Iris pigment epithelial cell (primary cell): ENCODE measurements at places on chromosomes 4 and X.
A peak's percentile ranks its signal among the peaks of the same experiment; 100 is the strongest.

- DNase-seq, result no peak
Observed at GRCh38 chr4:72665171-72665968, 96.3 kb upstream of the ADAMTS3 start.

DNA sequence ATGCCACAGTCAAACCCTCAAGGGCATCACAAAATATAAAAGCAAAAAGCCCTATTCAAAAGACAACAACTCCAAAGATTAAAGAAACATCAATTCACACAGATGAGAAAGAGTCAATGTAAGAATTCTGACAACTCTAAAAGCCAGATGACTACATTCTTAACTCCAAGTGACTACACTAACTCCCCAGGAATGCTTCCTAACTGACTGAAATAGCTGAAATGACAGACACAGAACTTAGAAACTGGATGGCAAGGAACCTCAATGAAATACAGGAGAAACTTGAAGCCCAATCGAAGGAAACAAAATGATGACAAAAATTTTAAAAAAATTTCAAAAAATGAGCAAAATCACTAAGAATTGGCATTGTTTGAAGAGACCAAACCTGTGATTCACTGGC is 1047.6 kb upstream of the PCDH10 start:
- DNase-seq, result peak; percentile 52

DNA sequence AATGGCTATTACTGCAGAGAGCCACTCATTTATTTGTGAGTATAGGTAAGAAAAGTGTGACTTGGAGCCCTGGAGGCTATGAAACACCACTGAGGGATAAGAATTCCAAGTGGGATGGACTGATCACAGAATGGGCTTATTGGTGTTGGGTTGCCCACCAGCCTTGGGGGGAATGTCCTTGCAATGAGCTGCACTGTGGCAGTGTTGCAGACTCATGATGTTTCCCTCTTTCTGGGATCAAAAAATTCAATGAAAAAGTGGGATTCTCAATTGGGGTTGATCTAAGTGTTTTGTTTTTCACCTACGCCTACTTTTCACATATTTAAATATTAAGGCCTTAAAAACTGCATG is 1024.5 kb upstream of the PCDH10 start:
- no peak for DNase-seq

DNA sequence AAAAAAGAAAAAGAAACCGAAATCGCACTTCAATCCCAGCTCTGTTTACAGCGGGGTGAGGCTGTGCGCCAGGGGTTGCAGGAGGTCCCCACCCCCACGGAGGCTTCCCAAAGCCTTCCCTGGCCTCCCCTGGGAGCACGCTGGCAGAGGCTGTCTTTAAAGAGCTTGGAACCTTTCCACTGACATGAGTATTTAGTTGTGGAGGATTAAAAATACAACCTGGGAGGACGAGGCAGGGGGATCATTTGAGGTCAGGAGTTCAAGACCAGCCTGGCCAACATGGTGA is 69.1 kb downstream of the PPP2R2C start:
- DNase-seq, result no peak

GRCh38 chrX:42748067-42748850 is 29.7 kb downstream of the PPP1R2C start:
- peak; percentile 24 for DNase-seq

- DNase-seq, result peak; percentile 84
Observed at GRCh38 chr4:73856518-73856917, 3.4 kb downstream of the PF4V1 start.

GRCh38 chr4:54499308-54500074 is 158.3 kb upstream of the KIT start:
- peak; percentile 5 for DNase-seq

GRCh38 chr4:123599061-123599919 is 202.7 kb downstream of the SPRY1 start:
- DNase-seq, result peak; percentile 88
